Effector memory CD4-positive, alpha-beta T cell (primary cell): ENCODE measurements at places on chromosomes 7 and 10.
A peak's percentile ranks its signal among the peaks of the same experiment; 100 is the strongest.

GRCh38 chr10:14878266-14879123, at the start of gene SUV39H2:
Gene SUV39H2 (plus strand): TSS chr10:14878866. CDS start chr10:14878889, 23 bp downstream.
- peak; percentile 86 for DNase-seq

DNA sequence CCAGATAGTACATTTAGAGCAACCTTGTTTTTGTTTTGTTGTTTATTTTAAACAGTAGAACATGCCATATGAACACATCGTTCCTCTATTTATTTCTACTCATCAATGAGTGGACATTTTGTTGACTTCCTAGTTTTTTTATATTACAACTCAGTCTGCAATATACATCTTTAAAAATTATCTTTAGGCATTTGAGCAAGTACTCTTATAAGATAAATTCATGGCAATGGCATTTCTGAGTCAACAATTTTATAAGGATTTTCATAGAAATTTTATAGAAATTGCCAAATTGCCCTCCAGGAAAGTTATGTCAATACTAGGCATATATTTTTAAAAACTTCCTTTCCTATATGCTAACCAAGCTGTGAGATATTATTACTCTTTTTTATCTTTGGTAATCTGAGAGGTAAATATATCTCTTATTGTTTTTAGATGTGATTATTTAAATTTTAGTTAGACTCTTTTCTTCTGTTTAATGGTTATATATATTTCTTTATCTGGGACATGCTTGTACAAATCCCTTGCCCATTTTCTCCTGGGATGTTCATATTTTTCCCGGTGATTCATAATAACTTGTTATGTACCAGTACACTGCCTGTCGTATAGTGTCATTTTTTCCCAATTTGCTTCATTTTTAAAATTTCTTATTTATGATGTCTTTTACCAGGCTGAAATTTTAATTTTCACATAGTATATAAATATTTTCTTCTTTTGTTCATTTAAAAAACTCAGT, 50.5 kb downstream of the FZD1 start:
- DNase-seq: no peak

DNA sequence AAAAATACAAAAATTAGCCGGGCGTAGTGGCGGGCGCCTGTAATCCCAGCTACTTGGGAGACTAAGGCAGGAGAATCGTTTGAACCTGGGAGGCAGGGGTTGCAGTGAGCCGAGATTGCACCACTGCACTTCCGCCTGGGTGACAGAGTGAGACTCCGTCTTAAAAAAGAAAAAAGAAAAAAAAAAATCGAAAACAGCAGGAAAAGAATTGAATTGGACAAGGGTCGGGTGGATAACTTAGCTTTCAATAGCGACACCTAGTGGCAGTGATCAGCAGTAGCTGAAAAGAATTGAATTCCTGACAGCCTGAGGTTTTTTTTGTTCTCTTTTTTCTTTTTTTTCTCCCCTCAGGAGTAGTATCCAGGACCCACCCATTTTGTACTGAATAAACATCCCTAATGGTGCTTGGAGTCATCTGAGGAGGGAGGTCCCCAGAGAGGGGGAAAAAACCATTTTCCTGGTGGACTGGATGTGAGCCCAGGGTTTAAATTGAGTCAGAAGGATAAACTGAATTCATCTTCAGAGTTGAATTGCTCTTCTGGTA, 55.1 kb downstream of the CYCS start:
- no peak for DNase-seq

GRCh38 chr7:123662293-123662692, 6.6 kb downstream of the LMOD2 start:
- no peak for DNase-seq

DNA sequence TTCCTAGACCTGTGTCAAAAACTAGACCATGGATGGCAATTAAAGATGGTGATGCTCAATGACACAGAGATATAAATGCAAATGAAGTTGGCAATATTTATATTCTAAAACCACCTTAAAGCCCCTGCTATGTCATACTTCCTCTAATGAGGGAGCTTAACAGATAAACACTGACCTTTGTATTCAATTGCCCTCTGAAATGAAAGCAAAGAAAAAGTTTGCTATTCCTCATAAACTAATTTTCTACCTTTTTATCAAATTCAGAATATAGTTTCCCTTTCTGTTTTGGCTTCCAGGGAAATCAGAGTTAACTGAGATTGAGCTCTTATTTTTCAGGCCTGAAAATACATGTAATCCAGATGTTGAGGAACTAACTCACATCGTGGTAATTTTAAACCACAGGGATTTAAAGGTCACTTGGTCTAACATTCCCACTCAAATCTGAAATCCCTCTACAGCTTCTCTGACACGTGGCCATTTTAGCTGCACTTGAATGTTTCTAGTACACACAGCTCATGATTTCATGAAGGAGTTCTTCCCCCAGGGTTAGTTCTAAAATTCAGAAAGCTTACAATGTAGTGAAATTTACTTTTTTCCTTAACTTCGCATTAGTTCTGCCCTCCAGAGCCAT, 37.9 kb upstream of the ABCB5 start:
- no peak for DNase-seq

GRCh38 chr10:72331575-72332422, 22.9 kb downstream of the DNAJB12 start:
- DNase-seq: peak; percentile 91

DNA sequence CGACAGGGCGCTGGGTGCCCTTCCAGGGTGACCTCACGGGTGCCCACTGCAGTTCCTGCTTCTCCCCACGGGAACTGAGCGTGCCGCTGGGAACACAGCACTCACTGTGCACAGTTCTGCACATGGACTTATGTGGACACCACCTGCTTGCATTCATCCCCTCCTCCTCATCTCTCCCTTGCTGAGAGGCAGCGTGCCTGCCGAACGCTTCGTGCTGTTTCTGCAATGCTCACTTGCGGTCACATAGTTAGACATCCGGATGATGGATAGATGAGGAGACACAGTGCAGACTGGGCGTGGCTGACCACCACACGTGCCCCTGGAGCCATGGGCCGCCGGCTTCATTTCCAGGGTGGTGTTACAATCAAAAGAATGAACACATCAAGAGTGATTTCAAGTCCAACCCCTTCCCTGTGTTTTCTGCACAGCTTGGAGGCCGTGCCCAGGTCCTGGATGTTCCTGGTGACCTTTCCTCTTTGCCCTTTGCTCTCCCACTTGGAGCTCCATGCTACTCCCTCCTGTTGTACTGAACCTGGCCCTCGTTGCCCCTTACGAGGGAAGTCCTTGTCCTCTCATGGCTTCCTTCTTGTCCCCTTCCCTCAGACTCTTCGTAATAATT, 119.4 kb downstream of the VIPR2 start:
- DNase-seq: no peak

GRCh38 chr10:101646364-101646763, 48.6 kb downstream of the FBXW4 start:
- no peak for DNase-seq

- DNase-seq: no peak
Observed at GRCh38 chr10:61110936-61111335, 167.0 kb upstream of the RHOBTB1 start.

DNA sequence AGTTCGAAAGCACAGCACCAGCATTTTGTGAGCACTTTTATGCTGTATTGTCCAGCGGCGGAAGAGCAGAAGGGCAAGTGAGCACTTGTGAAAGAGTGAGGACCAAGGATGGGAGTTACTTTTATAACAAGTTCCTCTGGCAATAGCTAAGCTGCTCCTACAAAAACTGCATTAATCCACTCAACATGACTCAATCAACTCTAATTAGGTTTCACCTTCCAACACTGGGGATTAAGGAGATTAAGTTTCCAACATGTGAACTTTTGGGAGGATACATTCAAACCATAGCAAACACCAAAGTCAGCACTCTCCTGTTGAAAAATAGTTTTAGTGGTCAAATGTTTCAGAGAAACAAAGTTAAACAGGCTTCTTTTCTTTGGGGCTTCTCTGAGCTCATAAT, 844.5 kb downstream of the REEP3 start:
- no peak for DNase-seq

DNA sequence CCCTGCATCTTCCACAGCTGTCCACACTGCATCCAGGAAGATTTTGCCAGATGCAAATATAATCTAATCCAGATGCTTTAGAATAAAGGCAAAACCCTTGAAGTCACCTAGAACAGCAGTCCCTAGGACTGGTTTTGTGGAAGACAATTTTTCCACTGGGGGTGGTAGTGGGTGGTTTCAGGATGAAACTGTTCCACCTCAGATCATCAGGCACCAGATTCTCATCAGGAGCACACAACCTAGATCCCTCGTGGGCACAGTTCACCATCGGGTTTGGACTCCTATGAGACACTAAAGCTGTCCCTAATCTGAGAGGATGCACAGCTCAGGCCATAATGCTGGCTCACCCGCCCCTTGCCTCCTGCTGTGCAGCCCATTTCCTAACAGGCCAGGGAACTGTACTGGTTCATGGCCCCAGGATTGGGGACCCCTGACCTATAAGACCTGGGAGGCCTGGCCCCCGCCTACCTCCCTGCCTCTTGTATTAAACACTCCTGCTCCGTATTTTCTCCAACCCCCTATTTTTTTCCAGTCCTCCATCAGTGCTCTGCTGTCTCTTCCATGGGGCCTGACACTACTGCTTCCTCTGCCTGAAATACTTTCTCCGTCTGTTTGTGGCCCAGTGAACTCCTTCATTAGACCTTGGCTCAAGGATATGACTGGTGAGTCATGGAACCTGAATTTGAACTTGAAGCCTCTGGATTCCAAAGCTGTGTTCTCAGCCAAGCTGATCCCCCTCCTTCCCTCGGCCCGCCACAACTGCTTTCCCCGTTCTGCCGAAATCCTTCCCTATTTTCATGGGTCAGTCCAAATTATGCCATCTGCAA, 79.9 kb upstream of the RHEB start:
- DNase-seq: no peak

- no peak for DNase-seq
Observed at GRCh38 chr7:121406944-121407343, 10.8 kb upstream of the FAM3C start.

DNA sequence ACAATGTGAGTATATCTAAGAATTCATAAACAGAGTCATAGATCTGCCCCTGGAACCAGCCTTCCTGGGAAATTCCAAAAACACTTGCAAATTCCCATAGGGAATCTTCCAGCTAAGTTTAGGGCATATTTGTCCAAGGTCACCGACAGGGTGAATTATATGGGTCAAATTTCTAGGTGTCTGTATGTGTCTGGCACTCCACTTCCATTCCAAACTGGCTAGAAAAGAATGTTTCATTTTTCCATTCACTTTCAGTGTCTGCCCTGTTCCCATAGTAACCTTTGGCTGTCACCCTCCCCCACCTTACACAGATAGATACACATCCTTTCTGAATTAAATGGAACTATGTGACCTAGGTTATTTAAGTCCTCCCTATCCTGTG, 230.9 kb downstream of the CREB5 start:
- no peak for DNase-seq

DNA sequence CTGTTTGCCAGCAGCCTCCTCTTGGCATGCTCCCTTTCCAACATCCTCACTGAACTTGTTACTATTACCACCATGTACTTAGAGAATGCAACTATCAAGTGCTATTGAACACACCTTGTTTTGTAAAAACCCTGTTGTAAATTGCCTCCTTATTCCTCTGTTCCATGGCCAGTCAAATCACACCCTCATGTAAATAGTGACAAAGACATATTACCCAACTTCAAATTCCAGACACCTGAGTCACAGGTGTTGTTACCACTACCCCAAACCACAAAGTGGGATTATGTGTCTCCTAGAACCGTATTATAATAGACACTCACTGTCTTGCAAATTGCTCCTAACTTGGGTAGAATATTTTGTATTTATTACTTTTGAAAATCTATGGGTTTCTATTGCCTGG, 263.2 kb upstream of the C7orf33 start:
- no peak for DNase-seq

- DNase-seq: no peak
Observed at GRCh38 chr10:126932516-126932915, 27.3 kb downstream of the DOCK1 start.

GRCh38 chr7:129187681-129188371, 607 bp upstream of the SMO start:
- DNase-seq: no peak

DNA sequence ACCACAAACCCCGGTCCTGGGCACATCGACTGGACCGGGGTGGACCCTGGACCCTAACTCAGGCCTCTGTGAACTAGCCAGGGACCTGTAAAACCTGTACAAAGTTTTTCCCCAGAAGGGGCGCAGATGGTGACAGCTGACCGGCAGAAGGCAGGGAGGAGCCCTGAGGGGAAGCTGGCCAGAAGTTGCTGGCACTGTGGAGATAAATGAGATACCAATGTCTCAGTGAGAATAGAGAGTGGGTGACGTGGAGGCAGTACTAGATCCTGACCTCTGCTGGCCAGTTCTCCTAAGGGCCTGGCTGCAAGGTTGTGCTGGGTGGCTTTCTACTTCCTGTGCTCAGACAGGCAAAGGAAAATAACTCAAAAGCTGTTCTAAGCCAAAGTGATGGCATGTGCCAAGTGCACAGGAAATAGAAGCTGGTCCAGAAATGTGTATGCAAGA, 10.6 kb upstream of the TSPAN14 start:
- DNase-seq: no peak

DNA sequence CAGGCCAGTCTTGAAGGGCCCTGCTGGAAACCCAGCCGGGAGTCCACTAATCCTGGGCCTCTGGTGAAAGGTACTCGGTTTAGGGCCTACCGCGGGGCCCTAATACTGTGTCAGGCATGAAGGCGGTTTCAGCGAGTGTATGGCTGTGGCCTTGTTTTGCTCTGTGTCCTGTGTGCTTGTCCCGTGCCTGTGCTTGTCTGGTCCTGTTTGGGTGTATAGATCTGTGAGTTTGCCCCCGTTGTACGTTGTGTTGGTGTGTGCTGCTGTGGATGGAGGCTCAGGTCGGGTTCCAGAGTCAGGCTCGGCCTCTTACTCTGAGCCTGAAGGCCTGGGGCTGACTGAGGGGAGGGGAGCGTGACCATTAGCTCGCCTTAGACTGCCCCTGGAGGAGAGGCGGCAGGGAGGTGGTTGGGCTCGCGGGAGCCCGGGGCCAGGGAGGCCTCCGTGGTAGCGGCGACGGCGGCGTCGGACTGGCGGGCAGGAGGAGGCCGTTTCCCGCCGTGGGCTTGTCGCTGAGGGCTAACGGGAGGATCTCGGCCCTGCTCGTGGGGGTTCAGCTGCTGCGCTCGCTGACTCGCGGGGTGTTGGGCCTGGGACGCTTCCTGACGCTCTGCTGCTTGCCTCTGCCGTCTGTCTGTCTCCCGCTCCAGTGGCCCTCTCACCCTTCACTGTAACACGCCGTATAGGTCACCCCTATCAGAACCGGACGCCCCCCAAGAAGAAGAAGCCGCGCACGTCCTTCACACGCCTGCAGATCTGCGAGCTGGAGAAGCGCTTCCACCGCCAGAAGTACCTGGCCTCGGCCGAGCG, 2.6 kb downstream of the TLX1 start:
- no peak for DNase-seq

- no peak for DNase-seq
Observed at GRCh38 chr10:132184816-132185593, 1.7 kb upstream of the DPYSL4 start.
